ENCODE measurements at places on chromosomes 2 and 18.

GRCh38 chr2:173050684-173051083 is 25.0 kb upstream of the MAP3K20 start:
- no peak for DNase-seq

DNA sequence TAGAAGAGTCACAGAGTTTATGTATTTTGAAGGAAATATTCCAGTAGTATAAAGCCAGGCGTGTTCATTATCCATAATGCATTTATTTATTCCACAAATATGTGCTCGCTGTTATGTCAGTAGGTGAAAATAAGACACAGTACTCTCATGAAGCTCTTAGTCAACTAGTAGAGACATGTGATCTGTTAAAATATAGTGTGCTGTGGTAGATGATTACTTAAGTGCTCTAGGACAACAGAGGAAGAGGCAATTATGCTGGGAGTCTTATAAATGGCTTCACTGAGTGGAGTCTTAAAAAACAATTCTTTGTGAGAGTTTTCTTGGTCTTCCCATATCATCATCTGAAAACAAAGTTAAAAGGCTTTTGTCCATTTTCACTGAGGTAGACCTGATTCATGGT is 457.3 kb downstream of the XIRP2 start:
- no peak for DNase-seq

- DNase-seq: no peak
Measured at GRCh38 chr2:216851486-216852090, 8.3 kb downstream of the TNP1 start.

GRCh38 chr2:63667132-63667700 is 78.5 kb downstream of the MDH1 start:
- DNase-seq: peak; percentile 40

DNA sequence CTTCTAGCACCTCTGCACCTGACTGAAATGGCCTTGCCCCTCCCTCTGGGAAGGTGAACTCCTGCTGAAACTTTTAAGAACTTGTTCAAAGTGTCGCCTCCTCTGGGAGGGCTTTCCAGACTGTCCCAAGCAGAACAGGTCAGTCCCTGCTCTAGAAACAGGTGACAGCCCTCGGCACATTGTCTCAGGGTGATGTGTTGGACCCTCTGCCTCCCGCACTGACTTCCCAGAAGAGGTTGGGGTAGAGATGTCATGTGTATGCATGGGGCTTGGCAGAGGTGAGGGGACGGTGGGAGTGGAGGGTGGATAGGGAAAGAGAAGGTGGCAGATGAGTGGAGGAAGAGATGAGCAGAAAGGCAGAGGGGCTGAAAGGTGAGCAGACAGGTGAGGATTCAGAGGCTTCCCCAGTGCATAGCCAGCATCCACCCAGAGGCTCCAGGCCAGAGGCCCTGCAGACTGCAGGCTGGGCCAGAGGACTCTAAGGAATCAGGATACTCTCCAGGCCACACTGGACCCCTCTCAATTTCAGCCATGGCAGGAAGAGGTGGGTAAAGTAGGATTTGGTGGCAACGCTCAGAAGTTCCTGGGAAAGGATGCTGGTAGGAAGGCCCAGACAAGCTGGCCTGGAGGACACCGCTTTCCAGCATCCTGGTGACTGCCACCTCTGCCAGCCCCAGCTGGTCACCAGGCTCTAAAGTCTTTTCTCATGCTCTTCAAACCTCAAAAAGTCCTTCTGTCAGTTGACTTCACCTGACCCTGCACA is 24.8 kb upstream of the TNS1 start:
- DNase-seq: no peak

GRCh38 chr2:97664636-97664970 is 759 bp upstream of the ACTR1B start:
- no peak for DNase-seq

DNA sequence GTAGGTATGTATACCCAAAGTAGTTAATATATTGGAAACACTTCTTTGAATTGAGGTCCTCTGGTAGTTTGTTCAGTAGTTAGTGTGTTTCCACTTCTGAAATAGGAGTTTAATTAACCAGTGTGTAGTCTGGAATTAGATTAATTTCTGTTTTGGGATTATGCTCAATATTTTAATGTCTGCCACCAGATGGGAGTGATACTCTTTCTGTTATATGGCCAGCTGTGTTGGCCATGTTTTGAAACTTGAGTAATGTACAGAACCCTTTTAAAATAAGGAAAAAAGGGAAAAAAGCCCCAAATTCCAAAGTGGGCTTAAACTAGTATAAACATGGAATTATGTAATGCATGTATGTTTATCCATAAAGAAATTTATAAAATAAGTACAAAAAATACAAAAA is 147.7 kb downstream of the CTNNA2 start:
- no peak for DNase-seq

GRCh38 chr2:122168799-122169198 is 413.3 kb downstream of the TSN start:
- no peak for DNase-seq

DNA sequence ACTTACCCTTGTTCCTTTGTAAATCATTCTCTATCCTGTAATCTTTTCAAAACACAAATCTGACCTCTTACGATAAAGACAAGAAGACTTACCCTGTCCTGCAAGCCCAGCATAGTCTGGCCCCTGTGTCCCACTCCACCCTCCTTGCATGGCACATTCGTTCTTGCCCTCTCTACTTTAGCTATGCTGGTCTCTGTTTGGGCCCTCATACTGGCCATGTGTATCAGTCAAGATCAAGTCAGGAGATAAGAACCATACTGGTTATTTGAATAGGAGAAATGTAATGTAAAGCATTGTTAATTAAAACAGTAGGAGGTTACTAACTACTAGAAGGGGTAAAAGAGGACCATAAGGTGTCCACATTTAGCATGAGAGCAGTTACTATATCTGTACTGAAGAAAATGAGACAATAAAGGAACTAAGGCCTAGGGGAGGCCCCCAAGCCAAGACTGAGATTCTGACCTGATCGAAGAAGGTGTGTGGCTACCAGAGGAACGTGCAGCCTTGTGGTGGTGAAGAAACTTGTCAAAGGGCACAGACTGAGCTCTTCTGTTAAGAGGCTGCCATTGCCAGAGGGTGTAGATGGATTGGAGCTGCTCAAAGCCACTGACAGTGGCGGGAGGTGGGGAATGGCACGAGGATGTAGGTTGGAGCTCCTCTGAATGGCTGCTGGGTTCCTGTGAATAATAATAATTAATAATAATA is 80.8 kb downstream of the KCTD18 start:
- no peak for DNase-seq

DNA sequence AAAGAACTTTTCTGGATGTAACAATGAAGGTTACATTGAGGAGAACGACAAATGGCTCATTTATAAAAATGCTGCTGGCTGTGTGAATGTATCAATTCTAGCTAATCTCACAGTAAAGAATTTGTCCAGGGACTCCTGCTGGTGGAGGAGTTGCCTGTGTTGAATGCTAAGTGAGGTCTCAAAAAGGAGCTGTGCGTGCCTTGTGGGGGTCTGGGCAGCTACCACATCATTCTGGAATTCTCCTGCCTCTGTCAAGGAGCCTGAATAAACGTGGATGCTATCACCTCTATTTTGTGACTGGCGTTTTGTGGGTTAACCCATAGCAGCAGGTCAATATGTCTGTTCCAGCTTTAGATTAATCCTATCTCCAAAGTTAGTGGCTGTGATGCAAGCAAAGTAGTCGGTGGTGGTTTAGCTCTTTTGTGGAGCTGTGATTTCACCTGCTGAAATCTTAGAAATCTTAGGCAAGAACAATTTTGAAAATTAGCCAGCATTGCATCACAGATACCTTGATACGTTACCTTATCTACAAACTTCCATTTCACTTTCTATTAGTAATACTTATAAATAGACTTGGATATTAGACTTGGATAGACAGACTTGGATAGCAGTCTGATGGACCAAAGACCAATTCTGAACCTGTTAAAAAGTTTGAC is 96.8 kb downstream of the MTCL1 start:
- no peak for DNase-seq

DNA sequence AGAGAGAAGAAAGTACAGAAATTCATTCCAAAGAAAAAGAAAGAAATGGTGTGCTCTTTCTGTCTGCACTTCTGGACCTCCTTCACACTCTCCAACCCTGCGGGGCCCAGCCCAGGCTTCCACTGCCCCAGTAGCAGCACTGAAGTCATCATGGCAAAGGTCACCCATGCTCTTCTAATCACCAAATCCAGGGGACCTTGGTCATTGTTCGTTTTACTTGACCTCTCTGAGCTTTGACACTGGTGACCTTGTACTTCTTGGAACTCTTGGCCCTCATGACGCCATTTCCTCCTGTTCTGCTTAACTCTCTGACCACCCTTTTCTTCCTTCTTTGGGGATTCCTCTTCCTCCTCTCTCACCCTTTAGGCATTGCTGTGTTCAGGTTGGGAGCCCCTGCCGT is 105.6 kb downstream of the SMAD7 start:
- DNase-seq: no peak

- no peak for DNase-seq
Measured at GRCh38 chr2:234139755-234140154, 89.3 kb downstream of the SPP2 start.

GRCh38 chr2:174902506-174903263 is 102.5 kb downstream of the CHN1 start:
- peak; percentile 26 for DNase-seq

GRCh38 chr2:66563473-66563872 is 128.5 kb downstream of the MEIS1 start:
- no peak for DNase-seq

- peak; percentile 30 for DNase-seq
Measured at GRCh38 chr2:144495227-144496091, 24.5 kb downstream of the ZEB2 start.

DNA sequence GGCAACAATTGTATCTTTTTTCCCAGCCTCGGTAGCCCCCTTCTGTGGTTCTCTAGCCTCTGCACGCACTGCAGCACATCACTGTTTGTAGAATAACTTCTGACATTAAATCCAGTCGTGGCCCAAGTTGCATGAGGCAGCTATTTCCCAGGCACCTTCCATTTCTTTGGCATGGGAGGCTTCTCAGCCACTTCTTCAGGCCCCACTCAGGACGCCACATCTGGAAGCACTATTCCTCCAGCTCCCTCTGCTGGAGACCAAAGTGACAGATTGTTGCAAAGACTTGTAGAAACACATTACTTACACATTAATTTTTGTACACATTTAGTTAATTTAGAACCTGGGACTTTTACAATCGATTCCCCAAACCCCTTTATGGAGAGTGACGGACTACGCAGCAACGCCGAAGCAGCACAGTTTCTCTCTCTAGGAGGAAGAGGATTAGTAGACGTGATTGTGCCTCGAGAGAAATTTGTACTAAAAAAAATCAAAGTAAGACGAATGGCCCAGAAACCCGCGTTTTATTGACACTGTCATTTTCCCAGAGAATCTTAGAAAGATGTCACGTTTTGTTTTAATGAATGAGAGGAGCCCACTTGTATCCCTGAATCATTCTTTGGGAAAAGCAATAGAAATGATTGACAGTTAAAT is 57.8 kb upstream of the RGPD5 start:
- DNase-seq: peak; percentile 47

- peak; percentile 87 for DNase-seq
Measured at GRCh38 chr2:201909961-201910361, 103.6 kb downstream of the CDK15 start.

- DNase-seq: no peak
Measured at GRCh38 chr18:34493566-34494358, 216.3 kb upstream of the DTNA start.

GRCh38 chr18:44791520-44791919 is 110.8 kb downstream of the SETBP1 start:
- DNase-seq: no peak

- no peak for DNase-seq
Measured at GRCh38 chr18:9353596-9353995, 19.0 kb downstream of the TWSG1 start.

DNA sequence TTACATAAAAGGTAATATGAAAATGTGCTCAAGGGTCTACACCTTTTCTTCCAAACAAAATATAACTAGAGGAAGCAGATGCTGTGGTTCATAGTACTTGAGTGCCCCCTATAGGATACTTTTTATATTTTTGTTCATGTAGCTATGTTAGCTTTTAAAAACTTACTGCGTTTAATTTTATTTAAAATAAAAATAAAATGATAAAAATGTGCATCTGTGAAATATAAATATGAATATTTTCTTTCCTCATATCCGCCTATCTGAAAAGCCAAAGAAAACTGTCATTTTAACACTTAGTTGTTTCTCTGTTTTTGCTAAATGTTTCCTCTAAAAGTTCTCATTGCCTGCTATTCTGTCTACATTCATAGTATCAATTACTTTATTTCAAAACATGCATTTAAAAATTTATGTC is 9.6 kb upstream of the LRP1B start:
- DNase-seq: peak; percentile 57

DNA sequence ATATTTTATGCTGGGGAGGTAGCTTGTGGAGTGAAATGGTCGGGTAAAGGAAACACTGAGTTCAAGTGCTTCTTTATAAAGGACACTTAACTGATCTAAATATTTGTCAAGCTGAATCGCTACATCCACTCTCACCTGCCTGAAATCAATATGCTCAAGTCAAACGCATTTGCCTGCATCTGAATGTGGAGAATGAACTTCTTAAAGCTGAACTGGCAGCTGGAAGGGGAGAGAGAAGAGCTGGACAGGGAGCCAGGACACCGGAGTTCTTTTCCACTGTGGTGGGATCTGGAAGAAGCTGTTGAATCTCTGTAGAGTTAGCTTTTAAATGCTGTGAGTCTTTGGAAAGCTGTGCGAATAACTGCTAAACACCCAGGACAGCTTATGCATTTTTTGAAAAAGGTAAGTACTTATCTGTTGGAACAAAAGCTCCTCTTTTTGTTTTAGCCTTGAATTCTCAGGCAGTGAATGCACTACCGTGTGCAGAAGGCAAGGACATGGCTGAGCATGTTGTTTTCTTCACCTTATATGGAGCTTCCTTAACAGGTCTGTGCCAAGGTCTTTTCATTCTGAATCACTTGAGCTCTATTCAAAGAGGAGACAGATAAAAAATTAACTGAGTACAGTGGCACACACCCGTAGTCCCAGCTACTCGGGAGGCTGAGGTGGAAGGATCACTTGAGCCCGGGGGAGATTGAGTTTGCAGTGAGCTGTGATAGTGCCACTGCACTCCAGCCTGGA is 74.2 kb upstream of the KLF7 start:
- no peak for DNase-seq

DNA sequence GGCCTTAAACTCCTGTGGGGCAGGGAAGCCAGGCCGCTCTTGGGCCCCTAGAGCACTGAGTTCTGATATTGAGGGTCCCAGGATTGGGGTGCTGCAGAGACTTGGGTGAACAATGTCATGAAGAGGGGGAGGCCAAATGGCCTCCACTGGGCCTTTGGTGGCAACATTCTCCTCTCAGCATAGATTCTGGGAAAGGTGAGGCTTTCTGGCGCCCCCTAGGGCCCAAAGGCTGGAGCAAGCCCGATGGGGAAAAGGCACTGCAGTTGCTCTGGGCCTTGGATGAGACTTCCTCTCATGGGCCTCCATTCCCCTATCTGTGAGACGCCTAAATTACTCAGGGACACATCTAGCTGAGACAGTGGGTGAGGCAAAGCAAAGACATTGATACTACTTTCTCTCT is 84.8 kb downstream of the ACAA2 start:
- no peak for DNase-seq

All from foreskin fibroblast (primary cell).